Breast epithelium (tissue), 4 donors: ENCODE measurements at places on chromosomes 13 and 19. TPM values are rescaled to one million over a fixed set of nuclear protein-coding genes. Genes with fewer than 3 reads are reported as not detected.

Gene FGF22
- 0.33 TPM for total RNA-seq

Gene ZNF284
- 2.9 TPM for total RNA-seq

GRCh38 chr19:33291623-33292534, 10.5 kb downstream of the CEBPA start:
- no peak for DNase-seq

DNA sequence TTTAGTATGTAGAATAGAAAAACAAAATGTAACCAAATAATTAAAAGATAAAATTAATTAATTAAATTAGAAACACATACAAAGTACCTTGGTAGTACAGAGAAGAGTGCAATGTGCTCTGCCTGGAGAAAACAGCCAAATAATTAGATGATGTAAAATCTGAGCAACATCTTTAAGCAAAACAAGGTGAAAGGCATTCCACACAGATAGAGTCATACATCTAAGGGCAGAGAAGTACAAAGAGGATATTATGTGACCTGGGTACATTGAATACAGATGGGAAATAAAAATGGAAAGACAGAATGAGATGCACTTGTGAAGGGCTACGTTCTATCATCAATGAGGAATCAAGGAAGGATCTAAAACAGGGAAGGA, 25.2 kb upstream of the FNDC3A start:
- DNase-seq, result no peak

DNA sequence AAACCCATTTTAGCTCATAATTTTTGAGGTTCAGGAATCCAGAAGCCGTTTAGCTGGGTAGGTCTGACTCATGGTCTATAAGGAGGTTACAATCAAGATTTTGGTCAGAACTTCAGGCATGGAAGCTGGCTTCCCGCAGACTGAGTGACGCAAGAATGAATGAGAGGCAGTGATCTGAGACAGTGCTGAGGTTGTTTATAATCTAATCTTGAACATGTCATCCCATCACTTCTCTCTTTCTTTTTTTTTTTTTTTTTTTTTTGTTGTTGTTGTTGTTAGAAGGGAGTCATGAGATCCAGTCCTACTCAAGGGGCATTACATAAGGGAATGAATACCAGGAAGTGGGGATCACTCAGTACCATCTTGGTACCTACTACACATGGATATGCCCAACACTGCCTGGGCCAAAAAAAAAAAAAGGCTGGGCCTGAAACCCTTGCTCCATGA, 217.4 kb downstream of the DLEU7 start:
- no peak for DNase-seq

- DNase-seq, result no peak
Measured at GRCh38 chr19:45913874-45914830, at the start of gene NANOS2. NANOS2 (minus strand) TSS chr19:45914778; CDS start chr19:45914693, 85 bp downstream.

DNA sequence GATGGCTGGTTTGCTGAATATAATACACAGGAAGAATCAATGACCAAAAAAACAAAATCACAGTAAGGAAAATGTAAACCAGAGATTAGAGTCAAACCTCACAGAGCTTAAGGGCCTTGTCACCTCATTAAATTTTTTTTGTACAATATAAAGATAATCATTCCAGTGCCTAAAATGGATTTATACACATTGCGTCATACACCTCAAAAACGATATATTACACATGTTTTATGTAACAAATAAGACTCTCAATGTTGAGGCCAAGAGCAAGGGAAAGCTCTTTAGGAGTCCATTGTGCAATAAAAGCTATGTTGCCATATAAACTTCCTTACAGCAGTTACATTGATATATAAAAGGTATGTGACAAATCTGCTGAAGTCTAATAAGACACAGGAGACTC, 856.7 kb upstream of the SLITRK1 start:
- DNase-seq, result no peak

DNA sequence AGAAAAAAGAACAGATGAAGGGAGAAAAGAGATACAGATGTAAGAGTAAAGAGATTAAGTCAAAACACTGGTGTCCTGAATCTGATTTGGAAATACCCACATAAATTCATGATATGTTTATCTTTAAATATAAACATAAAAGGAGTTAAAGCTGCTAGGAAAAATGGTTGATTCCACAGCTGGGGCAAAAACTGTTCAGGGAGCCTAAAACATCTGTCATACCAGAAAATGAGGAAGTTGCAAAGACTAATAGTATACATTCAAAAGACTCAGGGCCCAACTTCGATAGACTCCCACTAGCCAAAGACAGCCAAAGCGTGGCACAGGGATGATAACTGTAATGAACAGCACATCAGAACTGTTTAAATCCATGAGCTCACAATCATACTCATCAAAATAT, 62.0 kb downstream of the ABCC4 start:
- no peak for DNase-seq

- no peak for DNase-seq
Measured at GRCh38 chr19:29277102-29277501, 64.2 kb upstream of the UQCRFS1 start.

DNA sequence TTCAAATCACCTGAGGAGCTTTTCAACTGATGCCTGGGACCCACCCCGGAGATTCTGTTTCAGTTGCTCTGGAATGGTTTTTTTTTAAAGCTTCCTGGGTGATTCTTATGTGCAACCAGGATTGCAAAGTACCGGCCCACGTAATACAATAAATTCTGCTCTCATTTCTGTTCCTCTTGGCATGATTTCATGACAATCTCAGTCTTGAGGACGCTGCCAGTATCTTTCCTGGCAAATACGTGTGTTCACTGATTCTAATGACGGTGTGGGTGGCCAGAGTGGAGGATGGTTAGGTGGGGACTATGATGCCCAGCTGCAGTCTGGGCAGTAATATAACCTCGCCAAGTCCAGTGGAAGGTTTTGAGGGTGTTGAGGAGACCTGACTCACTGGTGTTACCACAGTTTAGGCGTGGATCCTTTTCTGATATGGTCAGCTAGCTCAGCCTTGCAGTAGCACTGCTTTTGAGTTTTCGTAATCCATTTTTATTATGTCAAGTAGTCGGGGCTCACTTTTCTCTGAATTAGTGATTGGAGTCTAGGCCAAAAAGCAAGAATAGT, 49.4 kb downstream of the FAM124A start:
- DNase-seq, result no peak

DNA sequence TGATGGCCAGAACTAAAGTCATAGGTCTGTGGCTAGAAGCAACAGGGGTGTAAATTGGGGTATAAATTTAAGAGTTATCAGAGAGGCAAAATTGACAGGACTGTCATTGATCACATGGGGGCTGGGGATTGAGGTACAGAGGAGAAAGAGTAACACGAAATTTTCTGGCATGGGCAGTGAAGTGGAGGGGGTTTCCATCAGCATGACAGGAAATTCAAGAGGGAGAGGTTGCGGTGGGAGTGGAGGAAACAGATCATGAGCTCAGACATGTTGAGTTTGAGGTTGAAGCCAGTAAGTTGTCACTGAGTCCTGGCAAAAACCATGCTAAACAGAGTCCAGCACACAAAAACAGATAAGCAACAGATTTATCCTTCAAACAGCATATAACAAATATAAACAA, 192.1 kb upstream of the TSC22D1 start:
- DNase-seq, result no peak

DNA sequence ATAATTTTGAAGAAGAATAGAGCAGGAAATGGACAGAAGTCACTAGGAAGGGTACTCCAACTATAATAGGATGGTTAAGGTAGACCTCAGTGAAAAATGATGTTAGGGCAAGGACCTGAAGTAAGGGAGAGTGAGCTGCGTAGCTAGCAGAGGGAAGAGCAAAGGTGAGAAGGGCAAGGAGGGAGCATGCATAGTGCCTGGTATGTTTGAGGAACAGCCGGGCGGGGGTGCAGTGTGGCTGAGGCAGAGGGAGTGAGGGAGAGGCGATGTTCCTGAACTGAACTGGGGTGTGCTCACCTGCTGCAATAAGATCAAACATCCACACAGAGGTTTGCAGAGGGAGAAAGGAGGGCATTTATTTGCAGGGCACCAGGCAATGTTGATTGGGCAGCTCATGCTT, 110.4 kb downstream of the DNAJC15 start:
- DNase-seq, result no peak

DNA sequence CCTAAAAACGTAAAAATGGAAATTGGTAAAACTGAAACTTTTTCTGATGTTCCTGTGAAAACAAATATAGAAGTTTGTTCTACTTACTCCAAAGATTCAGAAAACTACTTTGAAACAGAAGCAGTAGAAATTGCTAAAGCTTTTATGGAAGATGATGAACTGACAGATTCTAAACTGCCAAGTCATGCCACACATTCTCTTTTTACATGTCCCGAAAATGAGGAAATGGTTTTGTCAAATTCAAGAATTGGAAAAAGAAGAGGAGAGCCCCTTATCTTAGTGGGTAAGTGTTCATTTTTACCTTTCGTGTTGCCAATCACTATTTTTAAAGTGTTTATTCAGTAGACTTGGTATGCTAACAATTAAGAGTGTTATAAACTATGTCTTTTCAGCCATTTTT, 25.6 kb downstream of the BRCA2 start:
- DNase-seq, result no peak

DNA sequence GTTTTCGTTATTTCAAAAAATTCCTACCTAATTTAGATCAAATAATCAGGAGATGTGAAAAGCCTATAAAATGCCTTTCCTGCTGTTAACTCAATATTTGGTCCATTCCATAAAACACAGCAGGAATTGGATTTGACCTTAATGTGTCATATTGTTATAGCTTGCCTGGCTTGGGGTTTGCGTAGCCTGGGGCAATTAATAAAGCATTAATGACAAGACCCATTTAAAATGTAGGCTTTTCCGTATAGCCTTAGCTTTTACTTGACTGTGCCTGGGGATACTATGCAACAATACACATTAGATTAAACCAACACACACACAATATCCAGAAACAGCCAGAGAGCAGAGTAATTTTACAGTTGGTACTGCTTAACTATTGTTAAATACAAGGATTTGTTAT, 117.2 kb upstream of the MAB21L1 start:
- DNase-seq, result no peak

GRCh38 chr19:18657590-18658365, 20.9 kb downstream of the KLHL26 start:
- no peak for DNase-seq

Gene CDX2
- total RNA-seq, result not detected

DNA sequence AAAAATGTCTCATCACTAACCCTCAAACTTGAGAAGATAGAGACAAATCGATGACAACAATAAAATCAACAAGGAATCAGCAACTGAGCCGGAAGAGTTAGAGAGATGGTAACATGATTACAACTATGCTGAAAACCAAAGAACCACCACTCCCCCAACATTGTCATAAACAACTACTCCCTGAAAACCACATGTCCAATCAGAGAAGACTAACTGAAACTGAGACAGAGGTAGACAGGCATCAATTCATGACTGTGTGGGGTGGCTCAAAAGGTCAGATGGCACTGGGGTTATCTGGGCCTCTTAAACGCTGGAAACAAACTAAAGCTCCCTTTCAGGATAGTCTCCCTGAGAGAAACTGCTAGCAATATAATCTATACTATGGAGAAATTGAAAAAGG, 488.8 kb downstream of the KCTD12 start:
- no peak for DNase-seq

DNA sequence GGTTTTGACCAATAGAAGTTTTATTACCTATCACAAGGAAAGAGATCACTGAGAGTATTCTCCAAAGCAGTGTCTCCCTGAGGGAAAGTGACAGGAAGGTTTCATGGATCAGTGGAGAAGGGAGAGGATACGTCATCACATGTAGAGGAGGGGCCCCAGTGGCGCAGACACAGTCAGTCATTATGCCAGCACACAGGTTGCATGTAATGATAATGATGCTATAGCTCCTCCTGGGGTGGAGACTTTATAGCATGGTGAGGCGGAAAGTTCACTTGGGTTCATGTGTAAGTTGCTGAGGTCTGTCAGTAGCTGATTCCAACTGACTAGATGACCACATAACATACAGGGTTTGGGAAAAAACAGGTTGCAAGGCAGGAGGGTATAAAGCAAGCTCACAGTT, 88.8 kb downstream of the FNDC3A start:
- no peak for DNase-seq

DNA sequence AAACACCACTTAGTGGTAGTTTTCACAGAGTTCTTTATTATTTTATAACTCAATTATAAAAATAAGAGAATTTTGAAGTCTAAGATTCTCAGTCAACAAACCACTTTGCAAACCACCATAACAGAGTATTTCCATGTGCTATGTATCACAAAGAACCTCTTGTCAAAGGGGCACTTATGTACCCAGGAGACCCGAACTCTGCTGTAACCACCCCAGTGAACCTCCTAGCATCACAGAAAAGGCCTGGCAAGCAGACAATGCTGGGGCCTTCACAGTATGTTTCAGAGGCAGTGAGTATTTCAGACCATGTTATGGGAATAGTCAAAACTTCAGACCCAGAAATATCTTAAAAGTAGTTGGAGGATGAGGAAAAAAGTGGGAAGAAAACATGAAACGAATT, 714.1 kb downstream of the EFNB2 start:
- DNase-seq, result no peak

DNA sequence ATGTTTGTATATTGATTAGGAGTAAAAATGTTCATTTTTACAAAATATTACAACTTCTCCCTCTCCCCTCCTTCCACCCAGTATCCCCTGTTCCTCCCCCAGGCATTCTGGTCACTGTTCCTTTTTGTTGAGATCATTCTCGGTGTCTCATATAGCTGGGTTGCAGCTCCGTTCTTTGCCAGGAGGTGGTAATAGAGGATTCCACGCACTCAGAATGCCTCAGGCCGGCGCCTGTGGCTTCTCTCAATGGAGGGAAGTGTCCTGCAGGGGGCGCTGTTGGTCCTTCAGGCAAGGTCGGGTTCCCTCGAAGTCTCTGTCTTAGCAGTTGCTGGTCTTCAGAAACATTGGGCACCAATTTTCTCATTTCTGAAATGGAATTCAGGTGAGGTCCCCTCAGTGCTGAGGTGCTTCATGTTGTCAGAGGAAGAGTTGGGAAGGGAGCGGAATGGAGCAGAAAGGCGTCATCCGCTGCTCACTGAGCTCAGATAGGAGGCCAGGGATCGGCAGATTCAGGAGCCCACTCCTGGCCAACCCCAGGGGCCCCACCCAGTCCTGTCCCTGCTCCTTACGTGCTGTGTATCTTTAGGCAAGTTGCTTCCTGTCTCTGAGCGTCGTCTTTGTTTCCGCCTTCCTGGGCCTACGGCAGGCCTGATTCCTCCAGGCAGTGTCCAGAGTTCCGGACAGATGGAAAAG, 10.3 kb upstream of the GARIN5A start:
- DNase-seq, result no peak

GRCh38 chr13:48304143-48304876, 759 bp downstream of the RB1 start:
- peak; percentile 32 for DNase-seq

Gene TNNI3
- not detected for total RNA-seq

DNA sequence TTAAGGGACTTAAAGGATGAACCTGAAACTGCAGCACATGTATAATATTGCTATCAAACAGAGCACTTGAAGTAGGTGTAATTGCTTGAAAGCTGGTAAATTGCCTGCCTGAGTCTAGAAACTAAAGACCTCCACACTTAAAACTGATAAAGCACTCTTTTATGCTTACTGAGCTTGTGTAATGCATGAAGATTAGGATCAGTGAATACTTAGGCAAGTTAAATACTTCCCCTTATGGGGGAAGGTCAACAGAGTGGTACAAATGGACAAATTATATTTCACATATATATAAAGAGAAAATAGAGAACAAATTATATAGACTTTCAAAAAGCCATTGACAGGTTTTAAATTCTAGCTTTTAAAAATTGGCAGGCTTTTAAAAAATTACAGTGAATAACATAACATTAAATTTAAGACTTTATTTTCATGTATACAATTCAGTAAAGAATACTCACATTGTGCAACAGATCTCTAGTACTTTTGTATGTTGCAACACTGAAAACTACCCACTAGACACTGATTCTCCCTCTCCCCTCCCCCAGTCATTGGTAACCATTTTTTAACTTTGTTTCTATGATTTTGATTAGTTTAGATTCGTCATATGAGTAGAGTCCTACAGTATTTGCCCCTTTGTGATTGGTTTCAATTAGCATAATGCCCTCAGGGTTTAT, 23.9 kb downstream of the PIBF1 start:
- no peak for DNase-seq

Gene PPP1R15A
- total RNA-seq, result 65.4 TPM
